Fibroblast of villous mesenchyme (primary cell): ENCODE measurements at places on chromosomes 7 and 10. TPM values are rescaled to one million over a fixed set of nuclear protein-coding genes. Genes with fewer than 3 reads are reported as not detected.

The PLEKHS1 gene
- total RNA-seq: under 0.01 TPM in 1 of 2 replicates, not detected in the other

The CALY gene
- not detected in 2 replicates for total RNA-seq

The LFNG gene
- total RNA-seq: 7.4 and 10.8 TPM in 2 replicates

The PNLIPRP1 gene
- total RNA-seq: not detected in 2 replicates

The HABP2 gene
- not detected in 2 replicates for total RNA-seq
